ENCODE measurements at places on chromosomes 11 and 22.

DNA sequence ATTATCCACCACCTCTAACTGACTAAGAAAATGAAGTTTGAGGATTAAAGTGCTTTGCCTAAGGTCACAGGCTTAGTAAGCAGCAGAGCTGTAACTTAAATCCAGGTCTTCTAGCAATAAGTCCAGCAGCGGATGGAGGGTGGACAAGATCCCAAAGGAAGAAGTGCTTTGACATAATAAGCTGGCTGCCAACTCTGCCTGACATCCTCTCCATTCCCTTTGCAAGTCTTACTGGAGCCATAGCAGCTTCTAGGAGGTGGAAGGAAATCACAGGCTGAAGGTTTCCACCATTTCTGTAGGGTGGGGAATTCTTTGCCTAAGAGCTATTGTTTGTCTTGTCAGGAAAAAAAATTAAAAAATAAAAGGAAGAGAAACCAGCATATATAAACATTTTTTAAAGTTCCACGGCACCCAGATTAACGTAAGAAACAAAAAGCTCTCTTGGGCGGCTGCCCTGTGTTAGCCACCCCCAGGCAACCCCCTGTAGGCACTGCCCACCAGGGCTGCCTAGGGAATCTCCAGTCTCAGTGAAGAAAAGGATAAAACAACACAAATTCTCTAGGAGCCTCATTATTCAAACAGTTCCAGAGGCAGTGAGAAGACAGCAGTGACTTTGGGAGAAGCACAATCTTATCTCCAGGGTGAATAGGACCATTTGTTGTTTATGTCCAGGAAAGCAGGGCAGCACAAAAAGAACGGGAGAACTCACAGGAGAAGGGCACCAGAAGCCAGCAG, 380.8 kb upstream of the CADM1 start:
- DNase-seq, result no peak

DNA sequence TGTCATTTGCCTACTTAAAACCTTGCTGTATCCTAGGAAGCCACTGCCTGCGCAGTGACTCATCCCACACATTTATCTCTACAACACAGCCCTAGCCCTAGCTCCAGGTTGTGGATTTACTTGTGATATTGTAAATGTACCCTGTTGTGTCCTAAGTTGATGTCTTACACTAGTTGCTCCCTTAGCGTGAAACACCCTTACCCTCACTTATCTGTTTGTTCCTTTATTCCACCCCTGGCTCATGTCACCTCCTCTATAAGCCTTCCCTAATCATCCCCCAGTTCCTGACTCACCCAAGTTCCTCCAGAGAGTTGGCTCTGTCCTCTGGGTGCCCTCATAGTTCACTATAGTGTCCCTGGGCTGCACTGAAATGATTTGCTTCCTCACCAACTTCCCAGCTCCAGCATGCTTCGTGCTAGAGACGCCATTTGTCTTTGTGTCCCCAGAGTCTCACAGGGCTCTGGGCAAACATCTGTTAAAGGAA, 431.8 kb upstream of the FAT3 start:
- no peak for DNase-seq

DNA sequence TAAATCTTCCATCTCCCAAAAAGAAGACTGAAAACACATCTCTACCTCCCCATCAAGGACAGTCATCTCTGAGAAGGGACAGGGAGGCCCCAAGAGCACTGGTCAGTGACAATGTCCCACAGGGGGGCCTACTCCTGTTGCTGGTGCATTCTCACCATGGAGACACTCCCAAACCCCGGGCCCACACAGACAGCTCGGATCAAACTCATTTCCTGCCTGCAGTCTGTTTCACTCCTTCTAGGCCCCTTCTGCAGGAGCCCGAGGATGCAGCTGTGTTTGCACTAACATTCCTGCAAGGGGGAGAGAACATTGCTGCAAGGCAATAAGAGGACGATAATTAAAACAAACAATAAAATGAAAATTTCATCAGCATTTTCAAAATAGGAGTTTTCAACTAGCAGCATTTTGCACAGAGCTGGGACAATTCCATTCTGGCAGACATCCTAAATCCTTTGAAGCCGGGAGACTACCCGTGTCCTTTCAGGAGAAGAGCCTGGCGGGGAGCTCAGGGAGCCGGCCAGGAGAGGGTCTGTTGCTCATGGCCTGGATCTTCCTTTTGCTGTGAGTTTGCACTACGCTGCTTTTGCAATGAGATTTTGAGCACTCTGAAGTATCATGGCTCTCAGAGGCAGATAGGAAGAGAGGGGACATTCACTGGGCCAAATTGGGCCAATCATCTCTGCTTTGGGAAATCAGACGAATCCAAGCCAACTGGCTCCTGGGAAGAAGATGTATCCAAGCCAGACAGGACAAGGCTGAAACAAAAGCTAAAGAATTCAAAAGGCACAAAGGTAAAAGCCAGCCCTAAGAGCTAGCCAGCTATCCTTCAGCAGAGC, 33.2 kb downstream of the SPATA19 start:
- DNase-seq, result no peak

DNA sequence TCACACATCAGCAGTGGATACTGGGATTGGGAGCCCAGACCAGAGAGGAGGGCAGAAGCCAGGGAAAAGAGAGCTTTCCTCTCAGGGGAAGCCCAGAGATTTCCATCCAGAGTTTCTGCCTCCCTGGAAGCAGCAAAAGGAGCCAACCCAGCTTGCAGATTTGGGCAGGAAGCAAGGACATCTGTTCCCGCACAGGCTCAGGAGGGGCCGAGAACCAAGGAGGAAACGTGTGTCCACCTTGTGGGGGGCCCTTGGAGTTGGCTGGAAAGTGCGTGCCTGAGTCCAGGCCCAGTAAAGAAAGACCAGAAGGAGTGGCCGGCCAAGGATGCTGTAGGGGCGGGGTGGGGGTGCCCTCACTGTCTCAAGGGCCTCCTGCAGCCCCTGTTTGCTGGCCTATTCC, 6.0 kb upstream of the NPTXR start:
- DNase-seq, result no peak

DNA sequence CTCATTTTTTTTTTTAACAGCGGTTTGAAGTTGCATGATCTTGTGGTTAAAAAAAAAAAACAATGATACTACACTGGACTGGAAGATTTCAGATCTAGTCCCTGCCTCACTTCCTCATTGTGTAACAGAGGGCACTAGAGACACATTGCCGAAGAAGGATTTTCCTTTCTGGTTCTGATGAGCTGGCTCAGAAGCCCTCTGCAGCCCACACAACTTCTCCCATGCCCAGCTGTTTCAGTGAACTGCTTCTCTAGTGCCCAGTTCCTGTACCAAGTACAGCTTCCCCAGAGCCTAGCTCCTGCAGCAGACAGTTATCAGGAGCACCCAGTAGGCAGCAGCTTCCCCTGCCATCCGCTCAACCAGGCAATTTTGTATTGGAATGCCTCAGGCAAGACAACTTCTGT, 29.5 kb upstream of the ANO5 start:
- no peak for DNase-seq

DNA sequence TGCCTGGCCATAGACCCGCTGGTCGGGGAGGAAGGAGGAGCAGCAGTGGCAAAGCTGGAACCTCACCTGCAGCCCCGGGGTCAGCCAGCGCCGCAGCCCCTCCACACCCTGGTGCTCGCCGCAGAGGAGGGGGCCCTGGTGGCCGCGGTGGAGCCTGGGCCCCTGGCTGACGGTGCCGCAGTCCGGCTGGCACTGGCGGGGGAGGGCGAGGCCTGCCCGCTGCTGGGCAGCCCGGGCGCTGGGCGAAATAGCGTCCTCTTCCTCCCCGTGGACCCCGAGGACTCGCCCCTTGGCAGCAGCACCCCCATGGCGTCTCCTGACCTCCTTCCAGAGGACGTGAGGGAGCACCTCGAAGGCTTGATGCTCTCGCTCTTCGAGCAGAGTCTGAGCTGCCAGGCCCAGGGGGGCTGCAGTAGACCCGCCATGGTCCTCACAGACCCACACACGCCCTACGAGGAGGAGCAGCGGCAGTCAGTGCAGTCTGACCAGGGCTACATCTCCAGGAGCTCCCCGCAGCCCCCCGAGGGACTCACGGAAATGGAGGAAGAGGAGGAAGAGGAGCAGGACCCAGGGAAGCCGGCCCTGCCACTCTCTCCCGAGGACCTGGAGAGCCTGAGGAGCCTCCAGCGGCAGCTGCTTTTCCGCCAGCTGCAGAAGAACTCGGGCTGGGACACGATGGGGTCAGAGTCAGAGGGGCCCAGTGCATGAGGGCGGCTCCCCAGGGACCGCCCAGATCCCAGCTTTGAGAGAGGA, 11.9 kb downstream of the TMEM121B start:
- DNase-seq, result no peak

DNA sequence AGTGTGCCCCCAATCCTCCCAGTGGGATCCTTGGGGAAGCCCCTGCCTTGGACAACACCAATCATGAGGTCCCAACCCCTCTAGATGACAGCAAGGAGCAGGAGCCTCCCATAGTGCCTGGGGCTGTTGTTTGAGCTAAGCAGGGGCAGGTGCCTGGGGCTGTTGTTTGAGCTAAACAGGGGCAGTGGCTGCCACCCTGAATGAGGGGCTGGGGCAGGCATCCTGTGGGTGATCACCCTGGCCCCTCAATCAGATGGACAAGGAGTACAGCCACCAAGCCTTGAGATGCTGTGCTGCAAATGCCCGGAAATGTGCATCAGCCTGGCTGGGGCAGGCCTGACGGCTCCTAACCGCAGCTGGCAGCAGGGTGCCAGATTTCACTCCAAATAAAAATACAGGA, 66.7 kb downstream of the MYEOV start:
- no peak for DNase-seq

DNA sequence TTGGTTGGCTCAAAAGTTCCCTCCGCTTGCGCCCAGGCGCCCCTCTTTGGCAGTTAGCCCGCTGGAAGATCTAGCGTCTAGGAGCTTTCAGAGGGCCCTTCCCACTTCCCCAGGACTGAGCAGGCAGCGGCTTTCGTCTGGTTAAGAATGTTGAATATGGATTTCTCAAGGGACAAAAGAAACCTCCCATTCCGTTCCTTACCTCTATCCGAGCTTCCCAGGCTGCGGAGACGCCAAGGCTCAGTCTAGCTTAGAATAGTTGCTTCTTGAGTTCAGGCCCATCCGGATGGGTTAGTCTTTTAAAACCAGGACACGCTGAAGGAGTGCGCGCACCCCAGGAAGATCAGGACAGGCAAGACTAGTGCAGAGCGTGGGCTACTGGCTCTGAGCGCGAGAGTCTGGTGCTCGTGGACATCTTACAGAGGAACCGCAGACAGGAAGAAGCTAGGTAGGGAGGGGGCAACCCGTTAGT, 1.6 kb downstream of the NELL1 start:
- DNase-seq, result no peak

GRCh38 chr11:45853332-45854219, 6.3 kb downstream of the CRY2 start:
- DNase-seq, result no peak

- DNase-seq, result peak; percentile 59
Observed at GRCh38 chr11:134951305-134951700, 539.3 kb upstream of the B3GAT1 start.

GRCh38 chr11:112884012-112884767, 77.0 kb upstream of the NCAM1 start:
- DNase-seq, result no peak

- no peak for DNase-seq
Observed at GRCh38 chr11:70823771-70824170, 425.4 kb downstream of the CTTN start.

- DNase-seq, result no peak
Observed at GRCh38 chr22:49209452-49210195, 618.0 kb downstream of the BRD1 start.

Measured in skeletal muscle cell (primary cell).